Fibroblast of the aortic adventitia (primary cell): ENCODE measurements at places on chromosomes 13 and 19. TPM values are rescaled to one million over a fixed set of nuclear protein-coding genes. Genes with fewer than 3 reads are reported as not detected.

The CALR3 gene
- total RNA-seq, result not detected in 2 replicates

The KCNC3 gene
- not detected in 2 replicates for total RNA-seq

The STOML3 gene
- not detected in 2 replicates for total RNA-seq

The CEACAM16 gene
- total RNA-seq, result not detected in 2 replicates

The SLC7A10 gene
- total RNA-seq, result not detected in 2 replicates

The ZNF723 gene
- total RNA-seq, result not detected in 2 replicates

The GSK3A gene
- 3.1 and 18.3 TPM in 2 replicates for total RNA-seq
